ENCODE measurements at places on chromosomes 7 and 10.

DNA sequence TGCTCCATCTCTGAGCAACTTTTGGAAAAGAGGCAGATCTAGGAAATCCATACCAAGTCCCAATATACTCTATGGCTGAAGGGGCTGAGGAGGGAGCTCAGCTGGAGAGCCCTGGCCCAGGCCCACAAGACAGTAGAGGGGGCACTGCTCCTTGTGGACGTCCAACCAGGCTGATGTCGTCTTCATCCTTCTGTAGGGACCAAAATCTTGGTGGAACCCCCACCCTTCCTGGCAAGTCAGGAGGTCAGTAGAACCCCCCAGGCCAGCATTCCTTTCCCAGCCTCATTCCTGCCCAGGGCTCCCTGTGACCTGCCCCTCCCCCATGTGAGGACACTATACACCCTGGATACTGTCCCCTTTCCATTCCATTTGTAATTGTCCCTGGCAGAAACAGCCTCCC, 152.0 kb downstream of the PLXNA4 start:
- DNase-seq = no peak

- peak; percentile 40 for DNase-seq
These were observed 18.1 kb upstream of the OIT3 start for GRCh38 chr10:72875250-72876055.

GRCh38 chr10:5325076-5325475, 39.7 kb upstream of the UCN3 start:
- no peak for DNase-seq

GRCh38 chr10:69107699-69108098, 16.3 kb upstream of the VPS26A start:
- no peak for DNase-seq

DNA sequence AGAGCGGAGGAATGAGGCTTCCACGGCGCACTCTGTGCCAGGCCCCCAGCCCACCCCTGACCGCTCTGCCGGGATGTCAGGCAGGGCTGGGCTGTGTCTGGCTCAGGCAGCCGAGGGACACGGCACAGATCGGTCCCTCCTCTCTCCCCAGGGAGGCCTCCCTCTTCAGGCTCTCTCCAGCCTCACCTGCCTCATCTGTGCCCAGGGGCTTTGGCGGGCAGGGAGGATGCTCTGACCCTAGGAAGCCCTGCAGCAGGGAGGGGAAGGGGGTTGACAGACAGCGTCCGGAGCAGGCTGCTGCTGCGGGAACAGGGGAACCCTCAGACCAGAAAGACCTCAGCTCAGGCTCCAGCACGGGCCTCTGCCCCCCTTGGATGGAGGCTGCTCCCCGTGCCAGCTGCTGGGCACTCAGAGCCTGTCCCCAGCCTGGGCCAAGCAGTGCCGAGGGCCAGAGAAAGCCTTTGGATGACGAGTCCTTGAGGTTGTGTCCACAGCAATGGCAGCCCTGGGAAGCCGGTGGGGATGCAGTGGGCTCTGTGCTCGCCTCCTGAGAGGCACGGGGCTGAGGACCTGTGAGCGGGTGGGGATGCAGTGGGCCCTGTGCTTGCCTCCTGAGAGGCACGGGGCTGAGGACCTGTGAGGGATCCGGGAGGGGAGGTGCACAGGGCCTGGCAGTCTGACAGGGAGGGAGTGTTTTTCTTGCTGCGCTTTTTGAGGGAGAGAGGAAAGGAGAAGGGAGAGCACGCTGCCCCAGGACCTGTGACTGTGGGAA, 66.9 kb downstream of the FOXL3 start:
- no peak for DNase-seq

- no peak for DNase-seq
These were observed 837.8 kb upstream of the LRRN3 start for GRCh38 chr7:110253093-110253492.

GRCh38 chr10:66927971-66928770, 2.3 kb downstream of the LRRTM3 start:
- DNase-seq = no peak

GRCh38 chr7:27745064-27745583, 5.2 kb downstream of the TAX1BP1 start:
- DNase-seq = peak; percentile 85

DNA sequence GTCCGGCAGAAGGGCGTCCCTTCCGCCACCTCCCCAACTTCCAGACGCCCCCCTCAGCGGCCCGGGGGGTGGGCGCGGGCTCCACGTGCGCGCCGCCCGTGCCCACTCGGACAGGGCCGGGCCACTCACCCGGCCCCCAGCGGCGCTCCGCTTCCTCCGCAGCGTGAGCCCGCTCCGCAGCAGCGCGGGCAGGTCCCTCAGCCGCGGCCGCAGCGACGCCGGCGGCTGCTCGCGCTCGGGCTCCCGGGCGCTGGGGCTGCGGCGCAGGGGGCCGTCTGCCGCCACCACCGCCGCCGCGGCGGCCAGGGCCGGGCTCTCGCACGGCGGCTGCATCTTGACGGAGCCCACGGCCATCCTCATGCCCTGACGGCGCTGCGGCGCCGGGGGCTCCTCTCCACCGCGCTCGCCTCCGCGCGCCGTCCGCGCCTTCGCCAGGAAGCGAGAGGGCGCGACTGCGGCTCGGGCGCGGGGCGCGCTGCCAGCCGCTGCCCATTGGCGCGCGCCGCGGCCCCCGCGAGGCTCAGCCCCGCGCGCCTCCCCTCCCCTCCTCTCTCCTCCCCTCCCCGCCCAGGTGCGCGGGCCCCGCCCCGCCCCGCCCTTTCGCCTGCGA, at the start of gene RAPGEF5:
RAPGEF5 (minus strand) TSS at position 454 of the 610 bp plus-strand sequence; CDS start at position 360, 94 bp downstream.
- no peak for DNase-seq

DNA sequence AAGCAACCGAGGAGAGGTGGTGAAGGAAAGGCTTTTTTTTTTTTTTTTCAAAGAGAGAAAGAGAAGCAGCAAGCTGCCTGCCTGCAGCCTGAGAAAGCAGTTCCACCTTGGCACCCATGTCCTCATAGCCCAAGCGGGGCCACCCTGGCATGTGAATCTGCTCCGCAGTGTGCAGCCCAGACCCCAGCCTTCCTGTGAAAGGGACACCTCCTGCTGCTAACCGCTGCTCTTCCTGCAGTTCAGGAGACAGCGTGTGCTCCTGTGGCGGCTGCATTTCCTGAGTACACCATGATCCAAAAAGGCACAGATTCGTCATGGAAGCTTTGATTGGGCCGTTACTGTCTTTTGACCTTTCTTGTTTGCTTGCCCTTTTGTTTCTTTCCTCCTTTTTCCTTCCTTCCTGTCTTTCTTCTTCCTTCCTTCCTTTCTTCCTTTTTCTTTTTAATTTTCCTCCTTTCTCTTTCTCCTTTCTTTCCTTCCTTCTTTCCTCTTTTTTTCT, 38.1 kb downstream of the IKZF1 start:
- DNase-seq = no peak

GRCh38 chr10:84608126-84608525, 279.7 kb downstream of the CCSER2 start:
- DNase-seq = no peak

DNA sequence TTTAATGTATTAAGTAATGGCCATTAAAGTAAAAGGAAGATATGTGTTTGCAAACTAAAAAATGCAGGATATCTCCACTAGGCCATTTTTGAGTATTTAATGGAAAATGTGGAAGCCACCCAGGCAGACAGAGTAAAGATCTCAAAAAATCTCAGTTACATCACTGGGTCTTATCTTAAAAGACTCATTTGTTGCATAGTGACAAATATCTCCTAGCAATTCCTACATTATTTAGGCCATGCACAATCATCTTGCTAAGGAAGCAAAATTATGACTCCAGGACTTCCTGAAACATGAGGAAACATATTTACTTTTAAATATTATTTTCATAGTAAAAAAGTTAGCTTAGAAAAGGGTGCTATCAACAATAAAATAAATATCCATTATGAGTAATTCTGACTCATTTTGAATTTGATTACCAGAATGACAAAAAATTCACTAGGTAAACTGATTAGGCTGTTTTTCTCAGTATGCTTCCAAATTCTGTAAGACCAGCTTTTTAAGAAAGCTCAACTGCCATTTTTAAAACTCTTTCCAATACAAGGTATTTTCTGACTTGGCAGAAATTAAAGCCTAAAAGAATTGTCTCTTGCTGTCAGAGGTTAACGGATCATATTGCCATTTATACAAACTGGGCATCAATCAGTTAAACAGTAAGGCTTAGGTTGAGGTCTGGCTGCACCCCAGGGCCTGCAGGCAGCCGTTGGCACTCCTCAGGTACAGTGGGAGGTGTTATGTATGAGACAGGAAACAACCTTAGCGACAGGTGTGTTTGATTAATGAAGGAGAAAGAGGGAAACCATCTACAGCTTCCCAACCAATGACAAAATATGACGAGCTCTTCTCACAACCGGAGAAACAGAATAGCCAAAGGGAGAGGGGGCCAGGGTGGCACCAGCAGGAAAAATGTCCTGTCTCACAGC, 31.8 kb downstream of the PCLO start:
- DNase-seq = no peak

DNA sequence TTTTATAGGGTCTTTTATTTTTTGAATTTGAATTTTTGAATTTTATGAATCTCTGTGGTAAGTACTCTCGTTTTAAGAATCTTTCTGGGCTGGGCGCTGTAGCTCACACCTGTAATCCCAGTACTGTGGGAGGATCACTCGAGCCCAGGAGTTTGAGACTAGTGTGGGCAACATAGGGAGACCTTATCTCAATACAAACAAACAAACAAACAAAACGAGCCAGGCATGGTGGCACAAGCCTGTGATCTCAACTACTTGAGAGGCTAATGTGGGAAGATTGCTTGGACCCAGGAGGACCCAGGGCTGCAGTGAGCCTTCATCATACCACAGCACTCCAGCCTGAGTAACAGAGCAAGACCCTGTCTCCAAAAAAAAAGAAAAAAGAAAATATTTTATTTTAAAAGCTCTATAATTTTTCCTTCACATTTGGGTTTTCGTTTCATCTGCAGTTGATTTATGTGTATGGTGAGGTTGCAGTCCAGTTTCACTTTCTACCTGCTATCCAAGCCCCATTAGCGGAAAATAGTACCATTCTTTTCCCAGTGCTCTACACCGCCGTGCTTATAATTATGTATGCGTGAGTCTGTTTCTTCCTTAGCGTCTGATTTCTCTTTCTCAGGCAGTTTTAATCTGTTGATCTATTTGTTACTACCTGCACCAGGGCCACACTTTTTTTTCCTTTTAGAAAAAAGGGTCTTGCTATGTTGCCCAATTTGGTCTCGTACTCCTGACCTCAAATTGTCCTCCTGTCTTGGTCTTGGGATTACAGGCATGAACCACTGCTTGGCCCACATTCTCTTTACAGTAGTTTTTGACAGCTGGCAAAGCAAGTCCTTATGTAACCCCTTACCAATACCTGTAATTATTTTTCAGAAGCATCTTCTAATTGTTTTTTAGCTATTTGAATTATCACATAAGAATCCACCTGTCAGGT, 21.7 kb downstream of the TRIM24 start:
- no peak for DNase-seq

DNA sequence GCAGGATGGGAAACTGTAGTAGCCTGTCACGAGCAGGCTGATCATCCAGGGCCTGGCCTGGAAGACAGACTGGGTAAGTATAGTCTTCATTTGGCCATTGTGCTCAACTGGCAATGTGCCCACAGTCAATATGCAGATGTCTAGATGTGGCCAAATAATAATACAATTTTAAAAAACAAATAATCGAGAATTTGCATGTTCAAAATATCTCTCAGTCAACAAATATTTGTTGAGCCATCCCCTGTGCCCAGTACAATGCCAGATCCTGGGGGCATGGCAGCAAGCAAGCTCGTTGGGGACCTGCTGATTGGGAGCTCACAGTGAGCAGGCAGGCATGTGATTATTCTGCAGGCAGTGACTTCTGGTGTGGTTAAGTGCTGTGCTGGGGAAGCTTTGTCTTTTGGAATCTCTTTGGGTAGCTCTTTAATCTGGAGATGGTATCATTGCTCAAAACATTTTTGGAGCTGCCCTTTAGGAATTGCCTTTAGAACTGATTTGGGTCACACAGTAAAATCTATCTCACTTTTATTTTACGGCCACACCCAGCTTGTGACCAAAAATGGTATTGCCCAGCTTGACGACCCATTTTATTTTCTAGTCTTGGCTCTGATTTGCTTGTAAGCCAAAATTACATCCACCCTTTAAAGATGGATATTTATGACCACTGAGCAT, 92.2 kb downstream of the PLCE1 start:
- no peak for DNase-seq

DNA sequence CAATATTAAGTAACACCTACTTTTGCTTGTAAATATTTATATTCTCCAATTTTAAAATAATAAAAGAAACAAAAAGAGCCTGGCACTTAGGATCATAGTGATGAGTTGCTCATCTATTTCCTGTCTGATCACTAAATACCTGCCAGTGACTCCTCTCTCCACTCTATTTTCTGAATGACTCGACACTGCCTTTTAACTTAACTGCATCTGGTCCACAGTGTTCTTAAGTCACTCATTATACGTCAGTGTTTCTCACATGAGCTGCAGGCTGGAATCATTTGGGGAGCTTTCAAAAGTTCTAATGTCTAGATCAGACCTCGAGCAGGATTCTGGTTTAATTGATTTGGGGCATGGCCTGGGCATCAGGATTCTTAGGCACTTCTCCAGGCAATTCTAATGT, 78.0 kb upstream of the AGBL3 start:
- peak; percentile 45 for DNase-seq

- DNase-seq = no peak
These were observed 43.2 kb downstream of the DPYSL4 start for GRCh38 chr10:132229834-132230556.

GRCh38 chr10:117830787-117831212, 215.9 kb downstream of the RAB11FIP2 start:
- DNase-seq = no peak

DNA sequence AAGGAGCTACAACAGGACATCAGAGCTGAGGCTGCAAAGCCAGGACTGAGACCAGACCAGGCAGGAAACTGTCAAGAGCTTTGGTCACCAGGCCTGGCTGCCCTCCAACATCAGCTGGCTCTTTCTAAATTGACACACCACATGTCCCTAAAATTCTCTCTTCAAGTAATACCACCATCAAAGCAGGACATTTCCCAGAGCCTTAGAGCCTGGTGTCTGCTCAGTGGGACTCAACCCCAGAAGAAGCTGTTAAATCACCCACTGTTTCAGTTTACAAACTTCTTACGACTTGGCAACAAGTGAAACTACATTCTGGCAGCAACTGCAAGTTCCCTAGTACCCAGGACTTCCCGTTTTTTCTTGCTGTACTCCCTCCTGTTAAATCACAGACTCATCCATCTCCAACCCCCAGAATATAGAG, 3.8 kb upstream of the IL6 start:
- DNase-seq = peak; percentile 89

- DNase-seq = peak; percentile 78
These were observed 97.2 kb downstream of the JAZF1 start for GRCh38 chr7:28083164-28083997.

DNA sequence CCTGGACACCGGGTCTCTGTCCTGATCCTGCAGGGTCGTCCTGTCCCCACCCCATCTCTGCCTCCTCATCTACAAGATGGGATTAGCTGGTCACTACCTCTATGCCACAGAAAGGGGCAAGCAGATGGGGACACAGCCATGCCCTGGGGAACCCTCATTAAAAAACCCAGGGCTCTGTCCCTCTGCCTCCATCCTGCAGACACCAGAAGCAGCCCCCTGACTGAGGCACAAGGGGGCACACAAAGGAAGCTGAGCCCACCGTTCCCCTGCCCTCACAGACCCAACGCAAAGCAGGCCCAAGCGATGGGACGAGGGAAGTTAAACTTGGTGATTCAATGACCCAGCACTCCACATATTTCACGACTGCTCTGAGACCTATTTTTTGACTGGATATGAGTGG, 142.4 kb downstream of the TCERG1L start:
- no peak for DNase-seq

- DNase-seq = no peak
These were observed 274.2 kb downstream of the ELMO1 start for GRCh38 chr7:37174460-37174859.

Measured in mesenchymal stem cell (in vitro differentiated cells and primary cell).